NCI-H1417 treated with DMSO at 0.1 percent for 48 hours (cell line): ENCODE measurements at places on chromosomes 1 and 21.

DNA sequence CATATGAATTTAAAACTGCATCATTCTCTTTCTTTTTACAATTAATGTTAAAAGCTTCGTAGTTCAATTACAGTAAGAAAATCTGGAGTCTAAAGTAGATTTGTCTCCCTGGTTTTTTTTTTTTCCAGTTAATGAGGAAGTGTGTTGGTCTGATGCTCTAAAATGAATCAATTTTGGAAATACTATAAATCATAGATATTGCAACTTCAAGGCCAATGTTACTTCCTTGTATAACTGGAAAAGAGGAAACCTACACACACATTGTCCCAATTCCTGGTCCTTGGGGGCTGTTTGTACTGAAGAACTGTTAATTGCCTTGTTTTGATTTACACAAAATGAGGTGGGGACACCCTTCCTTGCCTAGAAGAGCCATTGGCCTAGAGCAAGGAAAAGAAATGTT lies 107.2 kb downstream of the RGS2 start:
- no peak for DNase-seq

DNA sequence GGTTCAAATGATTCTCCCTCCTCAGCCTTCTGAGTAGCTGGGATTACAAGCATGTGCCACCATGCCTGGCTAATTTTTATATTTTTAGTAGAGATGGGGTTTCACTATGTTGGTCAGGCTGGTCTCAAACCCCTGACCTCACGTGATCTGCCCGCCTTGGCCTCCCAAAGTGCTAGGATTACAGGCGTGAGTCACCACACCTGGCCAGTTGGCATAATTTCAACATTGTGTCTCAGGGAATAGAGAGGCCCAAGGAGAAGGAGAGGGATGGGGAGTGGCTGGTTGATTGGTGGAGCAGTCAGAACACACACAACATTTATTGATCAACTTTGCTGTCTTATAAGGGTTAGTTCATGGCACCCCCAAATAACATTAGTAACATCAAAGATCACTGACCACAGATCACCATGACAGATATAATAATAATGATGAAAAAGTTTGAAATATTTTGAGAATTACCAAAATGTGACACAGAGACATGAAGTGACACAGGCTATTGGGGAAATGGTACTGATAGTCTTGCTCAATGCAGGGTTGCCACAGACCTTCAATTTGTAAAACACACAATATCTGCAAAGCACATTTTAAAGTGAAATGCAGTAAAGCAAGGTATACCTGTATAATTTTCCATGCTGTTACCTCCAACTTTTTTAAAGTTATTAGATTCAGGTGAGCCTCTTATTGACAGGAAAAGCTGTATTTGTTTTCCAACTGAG lies 15.8 kb upstream of the CYB5R1 start:
- no peak for DNase-seq

DNA sequence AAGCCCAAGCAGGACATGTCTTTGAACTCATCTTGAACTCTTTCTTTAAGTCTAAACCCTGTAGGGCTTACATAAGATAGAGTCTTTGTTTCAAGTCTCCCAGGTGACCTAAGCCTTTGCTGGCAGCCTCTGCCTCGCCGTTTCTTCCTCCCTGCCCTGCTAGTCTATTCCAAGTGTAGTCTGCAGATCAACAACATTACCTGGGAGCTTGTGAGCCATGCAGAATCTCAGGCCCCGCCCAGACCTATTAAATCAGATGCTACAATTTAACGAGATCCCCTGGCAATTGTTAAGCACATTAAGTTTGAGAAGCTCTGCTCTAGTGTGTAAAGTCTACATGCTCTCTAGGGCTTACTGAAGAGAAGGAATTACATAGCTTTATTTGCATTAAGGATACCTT lies 271.6 kb downstream of the PBX1 start:
- no peak for DNase-seq

- DNase-seq: no peak
Measured at GRCh38 chr1:207103892-207104373, at the start of gene C4BPA. TSS of gene C4BPA (plus strand) at chr1:207104233. CDS start at chr1:207113026, 8,793 bp downstream.

DNA sequence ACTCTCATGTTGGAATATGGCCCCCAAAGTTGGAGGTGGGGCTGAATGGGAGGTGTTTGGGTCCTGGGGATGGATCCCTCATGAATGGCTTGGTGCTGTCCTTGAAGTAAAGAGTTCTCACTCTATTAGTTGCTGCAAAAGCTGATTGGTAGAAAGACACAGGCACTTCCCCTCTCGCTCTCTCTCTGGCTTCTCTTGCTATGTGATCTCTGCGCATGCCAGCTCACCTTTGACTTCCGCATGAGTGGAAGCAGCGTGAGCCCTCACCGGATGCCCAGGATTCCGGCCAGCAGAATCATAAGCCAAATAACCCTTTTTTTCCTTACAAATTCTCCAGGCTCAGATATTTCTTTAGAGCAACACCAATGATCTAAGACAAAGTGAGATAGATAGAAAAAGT lies 20.9 kb upstream of the CCSAP start:
- no peak for DNase-seq

- DNase-seq: no peak
Measured at GRCh38 chr21:34754690-34755647, 86.2 kb downstream of the CLIC6 start.

GRCh38 chr1:15700508-15700907 lies 16.4 kb downstream of the PLEKHM2 start:
- DNase-seq: no peak

DNA sequence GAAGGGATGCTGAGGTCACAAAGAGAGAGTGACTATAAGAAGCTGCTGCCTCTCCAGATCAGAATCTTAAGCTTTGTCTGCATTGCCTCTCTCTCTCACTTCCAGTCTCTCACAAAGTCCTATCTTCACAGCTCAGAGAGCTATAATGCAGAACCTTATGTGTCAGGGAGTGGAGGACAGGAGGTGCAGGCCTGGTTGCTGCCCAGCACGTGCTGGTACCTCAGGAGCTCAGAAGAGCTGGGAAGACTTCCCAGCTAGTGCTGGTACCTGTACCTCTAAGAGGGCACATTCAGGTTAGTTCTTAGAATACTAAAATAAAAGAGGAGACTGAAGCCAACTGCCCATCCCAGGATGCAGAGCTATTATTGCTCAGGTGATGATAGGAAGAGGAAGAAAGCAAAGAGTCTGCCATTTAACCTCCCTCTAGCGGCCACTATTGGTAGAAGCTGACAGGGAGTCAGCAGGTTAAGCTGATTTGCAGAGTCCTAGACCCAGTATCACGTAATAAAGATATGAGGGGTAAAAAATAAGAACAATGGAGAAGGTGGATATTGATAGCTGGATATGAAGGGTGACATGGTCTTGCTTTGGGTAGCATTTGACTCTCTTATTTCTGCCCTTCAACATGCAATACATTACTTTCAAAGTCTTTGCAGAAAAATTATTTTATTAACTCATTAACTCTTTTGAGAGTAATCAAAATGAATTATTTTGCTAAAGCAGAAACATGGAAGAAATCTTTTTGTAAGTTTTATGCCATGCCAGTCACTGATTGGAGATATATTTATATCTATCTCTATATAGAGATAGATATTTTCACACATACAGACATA lies 138.1 kb upstream of the HMCN1 start:
- no peak for DNase-seq

DNA sequence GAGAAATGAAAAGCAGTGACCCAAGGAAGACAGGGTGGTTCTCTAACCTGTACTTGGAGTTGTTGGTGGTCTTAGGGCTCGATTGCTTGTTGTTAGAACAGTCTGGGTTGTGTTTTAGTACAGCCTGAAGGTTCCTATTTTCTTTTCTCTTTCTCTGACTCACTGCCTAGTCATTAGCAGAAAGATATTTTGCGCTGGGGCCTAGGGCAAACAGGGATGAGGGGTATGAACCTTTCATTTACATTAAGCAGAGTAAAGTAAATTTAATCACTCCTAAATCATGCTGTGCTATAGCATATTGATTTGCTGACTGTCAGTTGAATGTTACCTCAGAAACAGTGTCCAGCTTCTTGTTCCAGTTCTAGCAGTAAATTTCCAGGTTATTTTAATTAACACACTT lies 197.2 kb downstream of the RWDD3 start:
- no peak for DNase-seq

DNA sequence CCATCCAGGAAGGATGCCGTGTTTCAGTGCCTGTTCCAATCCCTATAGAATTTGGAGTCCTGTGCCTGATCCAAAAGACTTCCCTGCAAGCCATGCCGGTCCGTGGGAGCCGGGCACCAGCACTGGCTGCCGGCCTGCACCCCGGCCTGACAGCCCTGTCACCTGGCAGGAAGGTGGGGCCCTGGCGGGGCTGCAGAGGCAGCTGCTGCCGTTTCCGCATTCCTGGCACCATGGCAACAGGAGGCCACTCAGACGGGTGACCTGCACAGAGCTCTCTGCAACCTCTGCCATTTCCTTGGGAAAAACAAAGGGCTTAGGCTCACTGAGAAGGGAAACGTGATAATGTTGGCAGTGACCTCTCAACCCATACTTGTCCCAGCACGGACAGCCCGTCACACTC lies 63.2 kb upstream of the TMEM51 start:
- no peak for DNase-seq

DNA sequence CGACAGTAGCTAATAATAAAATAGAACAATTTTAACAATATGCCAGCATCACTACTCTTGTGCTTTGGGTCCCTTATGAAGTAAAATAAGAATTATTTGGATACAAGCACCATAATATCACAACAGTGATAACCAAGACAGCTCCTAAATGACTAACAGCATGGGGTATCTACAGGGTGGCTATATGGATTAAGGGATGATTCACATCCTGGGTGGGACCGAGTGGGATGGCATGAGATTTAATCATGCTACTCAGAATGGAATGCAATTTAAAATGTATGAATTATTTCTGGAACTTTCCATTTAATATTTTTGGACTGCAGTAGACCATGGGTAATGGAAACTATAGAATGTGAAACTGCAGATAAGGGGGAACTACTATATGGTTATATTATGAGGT lies 28.1 kb upstream of the B3GALNT2 start:
- no peak for DNase-seq

GRCh38 chr1:174077749-174078490 lies 55.8 kb upstream of the RC3H1 start:
- no peak for DNase-seq

DNA sequence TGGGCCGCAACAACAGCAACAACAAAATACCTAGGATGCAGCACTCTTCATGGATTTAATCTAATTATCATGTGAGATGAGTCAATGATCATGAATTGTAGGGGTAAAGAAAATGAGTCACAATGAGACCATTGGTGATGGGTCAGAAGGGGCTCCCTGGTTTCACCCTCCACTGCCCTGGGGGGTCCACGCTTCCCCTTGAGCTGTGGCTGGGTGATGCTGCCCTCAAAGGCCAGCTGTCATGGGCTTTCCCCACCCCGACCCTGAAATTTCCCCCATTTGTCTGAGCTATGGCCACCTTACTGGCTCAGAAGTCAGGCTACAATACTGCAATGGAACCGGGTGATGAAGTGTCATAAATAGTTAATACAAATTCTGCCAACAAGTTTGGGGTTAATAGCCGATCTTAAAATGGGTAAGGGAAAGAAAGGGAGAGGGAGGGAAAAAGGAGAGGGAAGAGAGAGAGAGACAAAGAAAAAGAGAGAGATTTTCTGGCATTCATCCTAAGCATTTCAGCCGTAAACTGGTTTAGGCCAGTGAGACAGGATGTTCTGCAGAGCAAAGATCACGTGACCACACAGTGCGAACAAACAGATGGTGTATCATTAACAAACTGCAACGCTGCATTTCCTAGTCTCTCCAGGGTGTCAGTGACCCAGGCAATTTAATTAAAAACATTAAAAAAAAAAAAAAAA lies 143.4 kb upstream of the ERRFI1 start:
- DNase-seq: peak; percentile 16

GRCh38 chr1:59805554-59805953 lies 9.2 kb upstream of the HOOK1 start:
- no peak for DNase-seq

DNA sequence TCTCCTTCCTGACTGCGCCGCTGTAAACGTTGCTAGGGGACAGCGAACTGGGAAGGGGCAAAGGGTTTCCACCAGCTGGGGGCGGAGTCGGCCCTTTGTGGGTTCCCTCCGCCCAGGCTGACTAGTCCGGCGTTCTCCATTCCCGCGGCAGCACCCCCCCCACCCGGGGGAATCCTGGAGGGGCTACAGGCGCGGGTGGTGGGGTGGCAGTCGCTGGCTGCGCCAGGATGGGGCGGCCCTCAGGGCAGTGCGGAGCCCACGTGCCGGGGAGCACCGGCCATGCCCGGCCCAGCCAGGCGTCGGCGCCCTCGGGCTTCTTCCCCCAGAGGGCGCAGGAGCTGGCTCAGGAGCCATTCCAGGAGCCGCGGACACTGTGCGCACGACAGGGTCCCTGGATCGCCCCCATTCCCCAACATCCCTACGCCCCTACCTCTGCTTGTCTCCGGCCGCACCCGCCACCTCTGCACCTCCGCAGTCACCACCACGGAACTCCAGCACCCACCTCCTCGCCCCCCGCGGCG lies 476 bp downstream of the BATF3 start:
- no peak for DNase-seq

DNA sequence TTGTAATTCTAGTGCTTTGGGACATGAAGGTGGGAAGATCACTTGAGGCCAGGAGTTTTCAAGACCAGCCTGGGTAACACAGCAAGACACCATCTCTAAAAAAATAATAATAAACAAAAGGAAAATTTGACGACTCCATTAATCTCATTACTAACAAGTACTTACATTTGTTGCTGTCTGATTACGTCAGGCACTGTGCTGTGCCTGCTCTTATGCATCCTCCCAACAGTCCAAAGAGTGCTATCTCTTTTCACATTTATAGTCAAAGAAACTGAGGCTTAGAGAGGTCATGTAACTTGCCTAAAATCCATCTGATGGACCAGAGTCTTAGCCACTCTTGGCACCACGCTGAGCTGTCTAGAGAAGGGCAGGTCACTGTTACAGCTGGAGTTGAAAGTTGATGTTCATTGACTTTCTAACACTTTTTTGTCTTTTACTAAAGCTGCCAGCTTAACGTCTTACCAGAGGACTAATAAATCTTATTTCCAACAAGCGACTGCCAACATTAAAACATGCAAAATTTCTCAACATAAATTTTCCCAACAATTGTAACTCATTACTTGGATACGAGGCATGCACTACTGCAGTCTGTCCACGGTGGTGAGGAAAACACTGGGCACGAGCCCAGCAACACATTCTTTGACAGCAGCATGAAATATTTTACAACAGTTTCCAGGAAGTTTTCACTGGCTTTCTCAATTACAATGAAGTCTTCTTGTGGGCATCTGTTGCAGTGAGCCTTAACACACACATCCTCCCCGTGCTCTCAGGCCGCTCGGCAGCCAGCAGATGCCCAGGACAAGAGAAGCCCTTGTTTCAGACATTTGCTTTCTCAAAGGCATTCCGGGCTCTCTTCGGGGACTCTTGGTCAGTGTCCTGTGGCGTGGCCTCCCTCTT lies 262.9 kb upstream of the PROX1 start:
- no peak for DNase-seq
